GM12864 (cell line): ENCODE measurements at places on chromosomes 12 and 14.

- no peak for DNase-seq
Measured at GRCh38 chr14:102184316-102185035, 44.8 kb downstream of the WDR20 start.

- DNase-seq = no peak
Measured at GRCh38 chr14:55054098-55054497, 2.7 kb downstream of the MAPK1IP1L start.

- DNase-seq = no peak
Measured at GRCh38 chr14:57085043-57085442, 183.7 kb downstream of the EXOC5 start.

DNA sequence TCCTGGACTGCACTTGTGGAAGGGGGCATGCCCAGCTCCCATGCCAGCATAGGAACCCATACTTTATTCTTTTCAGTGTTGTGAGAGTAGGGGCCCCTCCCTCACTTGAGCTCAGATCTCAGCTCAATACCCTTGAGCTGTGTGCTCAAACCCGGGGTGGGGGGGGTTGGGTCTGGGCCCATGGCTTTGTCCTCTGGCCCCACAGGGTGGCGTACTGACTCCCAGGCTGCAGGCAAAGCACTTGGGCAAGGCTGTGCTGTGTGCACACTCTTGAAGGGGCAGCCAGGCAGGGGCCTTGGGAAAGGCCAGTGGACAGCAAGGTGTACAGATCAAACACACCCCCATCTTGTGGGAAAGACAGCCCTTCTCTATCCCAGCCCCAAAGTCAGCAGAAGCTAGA is 81.8 kb downstream of the WIF1 start:
- no peak for DNase-seq

GRCh38 chr12:111425655-111426054 is 19.9 kb downstream of the SH2B3 start:
- no peak for DNase-seq

DNA sequence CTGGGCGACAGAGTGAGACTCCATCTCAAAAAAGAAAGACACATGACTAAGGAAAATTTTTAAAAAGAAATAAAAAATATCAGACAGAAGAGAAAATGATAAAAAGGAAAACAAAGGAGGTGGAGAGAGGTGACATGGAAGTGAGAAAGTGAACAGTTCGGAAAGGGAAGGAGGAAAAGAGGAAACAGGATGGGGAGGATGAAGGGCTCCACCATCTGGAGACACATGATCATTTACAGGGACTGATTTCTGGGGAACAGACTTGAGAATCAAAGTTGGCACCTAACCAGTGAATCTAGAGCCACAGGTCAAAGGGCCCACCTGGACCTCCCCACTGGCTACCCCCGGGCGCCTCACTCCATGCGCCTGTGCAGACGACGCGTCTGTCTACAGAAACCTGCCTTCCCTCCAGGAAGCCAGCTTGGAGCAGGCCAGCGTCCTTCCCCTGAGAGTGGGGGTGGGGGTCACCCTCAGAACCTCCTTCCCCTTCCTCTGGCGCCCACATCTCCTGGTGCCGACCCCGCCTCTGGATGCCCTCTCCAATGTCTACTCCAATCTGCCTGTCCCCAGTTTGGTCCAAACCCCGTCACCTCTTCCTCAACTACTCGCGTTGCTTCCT is 60.5 kb downstream of the AMN start:
- no peak for DNase-seq

DNA sequence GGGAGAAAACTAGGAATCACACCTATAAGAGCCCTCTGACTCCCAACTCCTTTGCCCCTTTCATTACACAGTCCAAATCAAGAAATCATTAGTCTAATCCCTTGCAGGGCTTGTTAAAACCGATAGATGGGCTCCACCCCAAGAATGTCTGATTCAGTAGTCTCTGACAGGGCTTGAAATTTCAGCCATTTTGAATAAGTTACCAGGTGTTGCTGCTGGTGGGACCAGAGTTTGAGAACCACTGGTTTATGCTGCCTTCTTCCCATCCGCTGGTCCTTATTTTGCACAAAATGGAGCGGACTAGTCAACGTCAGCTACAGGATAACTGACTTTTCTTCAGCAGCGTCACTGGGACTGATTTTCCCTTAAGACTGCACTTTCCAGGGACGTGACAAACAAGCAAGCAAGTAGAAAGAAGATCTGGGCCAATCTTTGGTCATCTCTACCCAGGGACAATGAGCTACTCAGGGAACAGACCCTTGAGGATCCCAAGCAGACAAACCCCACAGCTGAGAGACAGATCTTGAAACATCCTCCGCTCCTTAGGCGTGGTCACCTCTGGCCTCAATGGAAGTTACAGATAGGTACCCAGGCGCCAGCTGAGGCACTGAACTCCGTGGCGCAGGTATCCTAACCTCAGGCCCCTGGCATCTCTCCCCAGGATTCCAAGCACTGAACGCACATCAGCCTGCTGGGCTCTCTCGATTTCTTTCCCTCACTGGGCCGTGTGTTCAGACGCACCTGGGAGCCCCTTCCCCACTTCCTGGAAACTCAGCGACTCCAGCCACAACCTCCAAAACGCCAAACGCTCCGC is 900 bp downstream of the KCTD10 start:
- no peak for DNase-seq

GRCh38 chr14:101586531-101587430 is 25.5 kb downstream of the DIO3 start:
- no peak for DNase-seq

DNA sequence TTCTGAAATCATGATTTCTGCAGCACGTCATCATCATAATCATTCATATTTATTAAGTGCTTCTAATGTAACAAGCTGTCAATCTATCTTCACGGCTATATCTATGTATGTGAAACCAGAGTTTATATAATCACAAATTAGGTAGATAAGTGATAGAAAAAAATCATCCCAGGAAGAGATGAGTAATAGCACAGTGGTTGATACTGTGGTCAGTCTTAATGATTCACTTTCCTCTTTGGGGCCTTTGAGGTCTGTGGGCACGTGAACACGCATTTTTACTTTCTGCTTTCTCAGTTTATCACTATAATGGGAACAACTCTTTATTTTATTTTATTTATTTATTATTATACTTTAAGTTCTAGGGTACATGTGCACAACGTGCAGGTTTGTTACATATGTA is 265.9 kb upstream of the NOVA1 start:
- no peak for DNase-seq

DNA sequence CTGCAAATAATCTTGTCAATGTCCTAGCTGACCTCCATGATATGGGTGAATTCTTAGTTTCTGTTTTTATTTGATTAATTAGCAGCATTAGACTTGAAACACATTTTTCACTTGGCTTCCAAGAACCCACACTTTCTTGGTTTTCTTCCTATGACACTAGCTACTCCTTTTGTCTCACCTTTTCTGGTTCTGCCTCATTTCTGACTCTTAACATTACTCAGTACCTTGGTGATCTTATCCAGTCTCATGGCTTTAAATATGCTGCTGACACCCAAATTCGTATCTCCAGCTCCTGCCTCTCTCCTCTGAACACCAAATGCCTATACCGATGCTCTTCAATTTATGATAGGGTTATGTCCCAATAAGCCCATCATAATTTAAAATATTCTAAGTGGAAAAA is 32.0 kb upstream of the SSTR1 start:
- no peak for DNase-seq

- peak; percentile 24 for DNase-seq
Measured at GRCh38 chr12:65902500-65902899, 78.2 kb downstream of the HMGA2 start.

GRCh38 chr12:27969624-27970400 is 2.7 kb downstream of the PTHLH start:
- DNase-seq = peak; percentile 55

GRCh38 chr12:4447151-4447550 is 1.5 kb upstream of the FGF6 start:
- DNase-seq = no peak

DNA sequence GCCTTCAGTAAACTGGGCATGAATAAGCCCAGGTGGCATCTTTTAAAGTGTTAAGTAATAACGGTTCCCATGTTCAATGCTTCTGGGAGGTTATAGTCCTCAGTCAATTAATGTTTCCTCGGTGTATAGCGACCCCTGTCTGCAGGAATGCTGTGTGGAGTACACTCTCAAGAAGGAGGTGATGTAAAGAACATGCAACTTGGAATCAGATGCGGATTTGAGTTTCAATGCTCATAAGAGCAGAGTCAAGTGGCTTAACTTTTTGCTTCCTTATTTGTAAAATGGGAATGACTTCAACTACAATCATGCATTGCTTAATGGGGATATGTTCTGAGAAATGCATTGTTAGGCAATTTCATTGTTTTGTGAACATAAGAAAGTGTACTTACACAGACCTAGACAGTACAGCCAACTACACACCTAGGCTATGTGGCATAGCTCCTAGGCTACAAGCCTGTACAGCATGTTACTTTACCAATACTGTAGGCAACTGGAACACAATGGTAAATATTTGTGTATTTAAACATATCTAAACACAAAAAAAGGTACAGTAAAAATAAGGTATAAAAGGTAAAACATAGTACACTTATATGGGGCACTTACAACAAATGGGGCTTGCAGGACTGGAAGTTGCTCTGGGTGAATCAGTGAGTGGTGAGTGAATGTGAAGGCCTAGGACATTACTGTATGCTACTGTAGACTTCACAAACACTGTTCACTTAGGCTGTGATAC is 6.7 kb upstream of the MRPS35 start:
- DNase-seq = peak; percentile 57

GRCh38 chr12:87116780-87117179 is 860.6 kb upstream of the MGAT4C start:
- DNase-seq = no peak

DNA sequence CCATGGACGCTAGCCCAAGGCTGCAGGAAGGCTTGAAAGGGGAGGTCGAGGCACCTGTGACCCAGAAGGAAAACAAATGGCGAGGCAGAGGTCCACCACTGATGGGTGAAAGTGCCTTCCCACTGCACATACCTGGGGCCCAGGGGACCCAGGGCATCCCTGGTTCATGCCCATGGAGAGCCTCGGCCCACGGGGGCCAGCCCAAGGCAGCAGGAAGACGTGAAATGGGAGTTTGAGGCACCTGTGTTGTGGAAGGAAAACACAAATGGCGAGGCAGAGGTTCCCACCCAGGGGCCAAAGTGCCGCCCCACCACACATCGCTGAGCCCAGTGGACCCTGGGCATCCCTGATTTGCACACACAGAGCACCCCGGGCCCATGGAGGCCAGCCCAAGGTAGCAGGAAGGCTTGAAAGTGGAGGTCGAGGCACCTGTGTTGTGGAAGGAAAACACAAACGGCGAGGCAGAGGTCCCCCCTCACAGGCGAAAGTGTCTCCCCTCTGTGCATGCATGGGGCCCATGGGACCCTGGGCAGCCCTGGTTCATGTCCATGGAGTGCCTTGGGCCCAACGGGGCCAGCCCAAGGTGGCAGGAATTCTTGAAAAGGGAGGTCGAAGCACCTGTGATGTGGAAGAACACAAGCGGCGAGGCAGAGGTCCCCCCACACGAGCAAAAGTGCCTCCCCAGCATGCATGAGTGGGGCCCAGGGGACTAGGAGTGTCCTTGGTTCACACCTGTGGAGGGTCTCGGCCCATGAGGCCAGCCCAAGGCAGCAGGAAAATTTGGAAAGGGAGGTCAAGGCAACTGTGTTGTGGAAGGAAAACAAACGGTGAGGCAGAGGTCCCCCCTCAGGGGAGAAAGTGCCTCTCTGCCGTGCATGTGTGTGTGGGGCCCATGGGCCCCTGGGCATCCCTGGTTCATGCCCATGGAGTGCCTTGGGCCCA is 383.3 kb downstream of the ALG10 start:
- DNase-seq = no peak

DNA sequence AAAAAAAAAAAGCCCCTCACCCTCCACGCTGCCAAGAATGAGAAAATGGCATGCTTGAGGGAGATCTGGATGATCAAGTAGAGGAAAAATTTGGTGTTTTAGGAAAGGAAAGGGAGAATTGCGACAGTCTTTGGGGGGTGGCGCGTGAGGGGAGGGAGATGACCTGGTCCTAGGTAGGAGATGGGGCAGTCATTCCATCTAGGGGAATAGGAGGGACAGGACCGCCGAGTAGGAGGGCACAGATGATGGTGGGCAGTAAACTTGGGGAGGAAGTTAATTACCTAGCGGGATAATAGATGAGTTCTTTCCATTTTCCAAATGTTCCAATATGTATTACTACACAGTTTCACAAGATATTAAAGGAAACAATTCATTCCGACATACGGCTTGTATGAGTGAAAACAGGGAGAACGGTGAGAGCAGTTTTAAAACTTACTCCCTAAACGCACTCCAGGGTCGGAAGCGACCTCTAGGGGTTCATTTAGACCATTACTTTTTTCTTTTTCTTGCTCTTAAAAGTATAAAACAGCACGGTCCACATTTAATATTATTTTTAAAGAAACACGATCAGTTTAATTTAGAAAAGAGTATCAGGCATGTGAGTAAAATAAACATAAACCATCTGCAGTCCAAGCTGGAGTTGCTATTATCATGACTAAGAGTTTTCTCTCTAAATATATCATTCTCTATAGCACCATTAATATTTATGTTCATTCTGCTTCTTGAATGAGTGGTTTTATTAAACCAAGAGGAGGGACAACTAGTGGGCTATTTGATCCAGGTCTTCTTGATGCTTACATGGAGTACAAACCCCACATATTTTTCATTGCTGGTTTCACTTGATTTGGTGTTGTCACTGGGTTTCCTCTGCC is 3.0 kb upstream of the FNTB start:
- no peak for DNase-seq

- no peak for DNase-seq
Measured at GRCh38 chr14:61471297-61472005, 150.1 kb downstream of the PRKCH start.

- no peak for DNase-seq
Measured at GRCh38 chr14:84085493-84085892, 1444.5 kb upstream of the FLRT2 start.

DNA sequence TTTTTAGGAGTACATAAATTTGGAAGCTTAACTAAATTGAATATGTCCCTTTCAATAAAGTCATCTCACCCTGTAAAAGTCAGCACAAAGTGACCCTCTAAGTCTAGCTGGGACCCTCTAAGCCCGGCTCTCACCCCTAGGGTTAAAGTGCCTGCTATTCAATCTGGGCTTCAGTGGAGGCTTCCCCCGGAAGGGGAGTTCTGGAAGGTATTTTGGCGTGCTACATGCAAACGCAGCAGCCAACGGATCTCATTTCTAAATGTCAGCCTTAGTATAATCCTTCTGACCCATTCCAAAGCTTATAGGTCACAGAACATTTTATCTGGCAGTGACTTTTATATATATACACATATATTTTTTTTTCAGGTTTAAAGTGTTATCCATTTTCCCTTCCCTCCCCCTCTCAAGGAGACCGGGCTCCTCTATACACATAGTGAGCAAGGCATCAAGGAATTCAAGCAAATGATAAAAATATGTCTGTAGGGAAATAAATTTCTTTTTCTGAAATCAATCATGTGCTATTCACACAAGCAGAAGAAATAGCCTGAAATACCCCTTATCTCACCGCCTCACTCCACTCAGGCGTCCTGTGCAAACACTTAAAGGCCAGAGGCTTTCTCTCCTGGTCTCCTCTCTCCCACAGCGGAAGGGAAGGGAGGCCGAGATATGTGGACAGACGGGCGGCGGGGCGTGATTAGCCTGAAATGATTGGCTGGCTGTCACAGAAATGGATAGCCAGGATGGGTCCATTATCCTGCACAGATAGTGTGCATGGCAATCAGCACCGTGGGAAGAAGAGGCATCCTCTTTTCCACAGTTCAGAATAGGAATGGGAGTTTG is 301.7 kb downstream of the GALC start:
- DNase-seq = no peak
